Stimulated activated CD4-positive, alpha-beta T cell treated with anti-CD3 and anti-CD28 coated beads, Interleukin-15, amount 100 ng/mL, for 24 hours (primary cell): ENCODE measurements at places on chromosomes 5 and 9.

- no peak for DNase-seq
Measured at GRCh38 chr5:173499471-173500212, 116.8 kb downstream of the BOD1 start.

DNA sequence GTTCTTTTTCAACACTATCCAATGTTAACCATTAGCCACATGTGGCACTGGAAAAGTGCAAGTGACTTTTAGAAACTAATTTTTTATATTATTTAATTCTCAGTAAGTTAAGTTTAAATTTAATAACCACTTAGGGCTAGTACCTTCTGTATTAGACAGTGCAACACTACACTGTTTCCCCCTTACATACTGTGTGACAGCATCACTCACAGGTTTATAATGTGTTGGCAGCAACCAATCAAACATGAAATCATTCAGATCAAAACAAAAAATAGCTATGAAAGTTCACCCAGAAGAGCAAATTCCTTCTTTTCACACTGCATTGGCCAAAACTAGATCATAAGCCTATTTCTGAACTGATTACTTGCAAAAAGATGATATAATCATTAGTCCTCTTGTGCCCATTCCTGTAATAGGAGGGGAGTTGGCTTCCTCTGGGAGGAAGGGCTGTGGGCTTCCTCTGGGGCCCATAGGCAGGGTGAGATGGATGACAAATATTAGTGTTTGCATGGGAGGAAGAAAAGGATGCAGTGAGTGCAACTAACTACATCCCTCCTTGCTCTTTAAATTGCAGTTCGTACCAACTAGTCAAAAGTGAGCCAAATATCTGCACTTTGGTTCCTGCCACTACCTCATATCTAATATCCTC, 708.1 kb upstream of the RGMB start:
- no peak for DNase-seq

DNA sequence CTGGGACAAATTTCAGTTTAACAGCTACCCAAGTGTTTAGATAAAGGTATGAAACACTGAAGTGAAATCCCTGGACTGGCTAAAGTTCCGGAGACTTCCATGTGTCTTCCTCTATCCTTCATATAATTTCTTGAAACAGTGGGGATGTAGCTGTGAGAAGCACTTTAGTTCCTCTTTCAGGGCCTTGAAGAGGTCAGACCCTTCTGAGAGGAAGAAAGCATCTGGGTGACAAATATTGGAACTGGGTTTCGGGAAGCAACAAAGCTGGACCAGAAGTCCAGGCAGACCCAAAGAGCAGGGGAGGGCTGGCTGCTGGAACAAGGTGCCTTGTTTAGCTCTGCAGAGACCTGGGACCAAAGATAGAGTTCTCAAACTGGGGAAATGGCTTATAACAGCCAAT, 75.4 kb upstream of the ZFAND5 start:
- DNase-seq: no peak

- no peak for DNase-seq
Measured at GRCh38 chr5:143102411-143102810, 301.1 kb downstream of the NR3C1 start.

GRCh38 chr9:13689925-13690324, 410.4 kb upstream of the MPDZ start:
- DNase-seq: no peak

DNA sequence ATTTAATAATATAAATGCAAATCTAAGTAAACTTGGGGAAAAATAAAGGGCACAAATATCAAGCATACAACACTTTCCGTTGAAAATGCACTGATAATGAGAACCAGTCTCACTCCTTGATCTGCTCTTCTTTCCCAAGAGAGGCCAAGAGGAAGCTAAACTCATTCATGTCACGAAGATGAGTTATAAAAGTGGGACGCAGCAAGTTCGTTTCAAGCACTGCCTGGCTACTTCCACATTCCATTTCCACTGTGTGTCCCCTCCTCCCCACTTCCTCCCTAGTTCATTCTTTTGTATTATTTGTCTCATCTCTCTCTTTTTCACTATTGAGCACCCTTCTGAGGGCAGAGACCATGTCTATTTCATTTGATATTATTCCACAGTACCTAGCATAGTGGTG, 158.1 kb downstream of the SLC24A2 start:
- DNase-seq: no peak

- DNase-seq: no peak
Measured at GRCh38 chr9:131239161-131239975, 36.9 kb downstream of the FAM78A start.

GRCh38 chr5:144659634-144660227, 489.1 kb downstream of the KCTD16 start:
- DNase-seq: no peak

DNA sequence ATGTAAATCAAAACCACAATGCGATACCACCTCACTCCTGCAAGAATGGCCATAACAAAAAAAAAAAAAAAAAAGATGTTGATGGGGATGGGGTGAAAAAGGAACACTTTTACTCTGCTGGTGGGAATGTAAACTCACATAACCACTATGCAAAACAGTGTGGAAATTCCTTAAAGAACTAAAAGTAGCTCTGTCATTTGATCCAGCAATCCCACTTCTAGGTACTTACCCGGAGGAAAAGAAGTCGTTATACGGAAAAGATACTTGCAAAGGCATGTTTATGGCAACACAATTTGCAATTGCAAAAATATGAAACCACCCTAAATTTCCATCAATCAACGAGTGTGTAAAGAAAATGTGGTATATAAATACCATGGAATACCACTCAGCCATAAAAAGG, 205.0 kb downstream of the TENT4A start:
- no peak for DNase-seq

DNA sequence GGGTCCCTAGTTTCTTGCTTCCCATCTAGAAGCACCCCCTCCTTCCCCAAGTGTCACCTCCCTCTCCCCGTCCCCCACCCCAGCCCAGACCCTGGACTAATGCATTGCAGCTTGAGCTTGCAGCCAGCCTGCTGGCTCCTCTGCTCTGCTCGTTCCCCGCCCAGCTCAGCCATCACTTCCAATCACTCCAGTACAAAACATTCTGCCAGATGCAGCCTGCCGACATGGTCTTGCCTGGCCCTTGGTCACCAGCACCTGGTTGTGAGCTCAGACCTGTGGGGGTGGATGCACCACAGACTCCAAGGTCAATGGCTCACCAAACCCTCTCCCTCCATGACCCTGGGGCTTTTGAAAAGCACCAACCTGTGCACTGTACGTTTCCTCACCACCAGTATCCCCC, 172.9 kb upstream of the SMIM23 start:
- no peak for DNase-seq

GRCh38 chr9:3256571-3257330, 269.1 kb downstream of the RFX3 start:
- no peak for DNase-seq
